ENCODE measurements at places on chromosomes 3 and 15.

DNA sequence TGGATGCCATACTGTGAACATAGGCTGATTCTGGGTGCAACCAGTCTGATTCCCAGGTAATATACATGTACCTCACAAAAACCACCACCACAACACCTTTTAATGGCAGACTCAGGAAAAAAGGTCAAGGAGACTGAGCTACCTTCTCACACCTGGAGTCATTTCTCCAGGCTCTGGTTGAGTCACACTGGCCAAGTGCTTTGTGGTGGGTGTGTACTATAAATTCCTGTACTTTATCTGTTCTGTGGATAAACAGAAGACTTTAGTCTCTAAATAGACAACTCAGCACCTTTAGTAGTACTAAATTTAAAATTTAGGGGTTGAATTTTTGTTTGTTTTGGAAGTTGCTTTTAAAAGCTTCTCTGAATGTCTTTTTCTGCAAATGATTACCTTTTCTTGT, 46.7 kb downstream of the TOP2B start:
- DNase-seq, result no peak

- DNase-seq, result no peak
Measured at GRCh38 chr3:45003406-45003805, 22.7 kb upstream of the CLEC3B start.

GRCh38 chr15:58760385-58761009, 10.6 kb upstream of the MINDY2 start:
- DNase-seq, result no peak

DNA sequence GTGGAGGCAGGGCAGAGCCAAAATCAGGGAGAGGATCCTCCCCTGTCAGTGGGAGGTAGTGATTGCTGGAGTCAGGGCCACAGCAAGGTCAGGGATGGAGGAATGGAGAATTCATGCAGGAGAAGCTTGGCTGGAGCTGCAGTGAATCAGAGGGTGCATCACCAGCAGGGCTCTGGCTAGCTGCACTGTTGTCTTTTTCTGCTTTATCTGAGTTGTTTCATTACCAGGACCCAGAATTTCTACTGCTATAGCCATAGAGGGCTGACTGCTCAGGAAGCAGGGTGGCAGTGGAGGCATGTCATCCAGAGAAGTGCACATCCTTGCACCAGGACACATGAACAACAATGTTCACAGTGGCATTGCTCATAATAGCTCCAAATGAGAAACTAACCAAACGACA, 113.5 kb upstream of the GALNT15 start:
- DNase-seq, result no peak

DNA sequence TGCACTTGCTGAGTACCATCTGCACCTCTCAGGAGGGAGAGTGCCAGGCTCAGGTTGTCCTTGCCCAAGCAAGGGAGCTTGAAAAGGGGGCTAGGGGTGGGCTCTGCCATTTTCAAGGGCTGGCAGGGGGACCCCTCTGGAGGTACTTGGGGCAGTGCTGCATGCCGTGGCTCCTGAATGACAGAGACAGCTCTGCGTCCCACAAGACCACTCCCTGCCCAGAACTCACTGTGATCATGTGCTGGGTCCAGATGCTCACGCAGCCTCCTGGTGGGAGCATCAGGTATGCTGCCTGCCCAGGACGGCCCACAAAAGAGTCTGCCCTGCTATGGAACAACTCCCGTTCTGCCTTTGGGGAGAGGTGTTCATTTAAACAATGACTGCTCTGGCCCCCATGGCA, 165.2 kb downstream of the GOLGA6L4 start:
- no peak for DNase-seq

DNA sequence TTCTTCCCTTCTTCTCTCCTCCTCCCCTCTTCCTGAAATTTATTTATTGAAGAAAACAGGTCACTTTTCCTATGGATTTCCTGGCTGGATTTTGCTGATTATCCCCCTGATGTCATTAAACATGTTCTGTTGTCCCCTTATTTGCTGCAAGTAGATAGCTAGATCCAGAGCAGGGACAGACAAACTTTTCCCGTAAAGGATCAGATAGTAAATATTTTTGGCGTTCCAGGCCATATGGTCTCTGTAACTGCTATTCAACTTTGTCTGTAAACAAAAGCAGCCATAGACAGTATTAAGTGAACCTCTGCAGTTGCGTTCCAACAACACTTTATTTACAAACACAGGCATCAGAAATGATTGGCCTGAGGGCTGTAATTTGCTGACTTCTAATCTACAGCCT, 241.3 kb downstream of the NEK10 start:
- no peak for DNase-seq

Data from inflammatory macrophage treated with lipopolysaccharide for 4 hours (primary cell).